SHP77 treated with DMSO at 0.1 percent for 48 hours (cell line): ENCODE measurements at places on chromosomes 1 and 21.

GRCh38 chr1:112722601-112723510, 7.7 kb upstream of the PPM1J start:
- no peak for DNase-seq

DNA sequence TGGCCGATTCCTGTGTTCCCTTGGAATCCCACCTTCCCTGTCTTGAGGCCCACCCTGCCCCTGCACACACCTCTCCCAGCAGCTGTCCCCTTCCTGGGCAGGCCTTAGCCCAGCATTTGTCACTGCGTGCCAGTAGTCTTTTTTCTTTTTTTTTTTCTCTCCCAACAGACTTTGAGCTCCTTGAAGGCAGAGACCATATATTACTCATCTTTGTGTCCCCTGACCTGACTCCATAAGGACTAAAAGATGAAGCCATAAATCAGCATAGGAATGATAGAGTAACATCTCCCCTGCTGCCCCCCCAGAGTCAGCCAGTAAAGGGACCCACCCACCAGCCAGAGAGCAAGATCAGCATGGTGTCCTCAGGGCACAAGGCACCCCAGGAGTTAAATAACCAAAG, 27.4 kb downstream of the PIGM start:
- DNase-seq = no peak

DNA sequence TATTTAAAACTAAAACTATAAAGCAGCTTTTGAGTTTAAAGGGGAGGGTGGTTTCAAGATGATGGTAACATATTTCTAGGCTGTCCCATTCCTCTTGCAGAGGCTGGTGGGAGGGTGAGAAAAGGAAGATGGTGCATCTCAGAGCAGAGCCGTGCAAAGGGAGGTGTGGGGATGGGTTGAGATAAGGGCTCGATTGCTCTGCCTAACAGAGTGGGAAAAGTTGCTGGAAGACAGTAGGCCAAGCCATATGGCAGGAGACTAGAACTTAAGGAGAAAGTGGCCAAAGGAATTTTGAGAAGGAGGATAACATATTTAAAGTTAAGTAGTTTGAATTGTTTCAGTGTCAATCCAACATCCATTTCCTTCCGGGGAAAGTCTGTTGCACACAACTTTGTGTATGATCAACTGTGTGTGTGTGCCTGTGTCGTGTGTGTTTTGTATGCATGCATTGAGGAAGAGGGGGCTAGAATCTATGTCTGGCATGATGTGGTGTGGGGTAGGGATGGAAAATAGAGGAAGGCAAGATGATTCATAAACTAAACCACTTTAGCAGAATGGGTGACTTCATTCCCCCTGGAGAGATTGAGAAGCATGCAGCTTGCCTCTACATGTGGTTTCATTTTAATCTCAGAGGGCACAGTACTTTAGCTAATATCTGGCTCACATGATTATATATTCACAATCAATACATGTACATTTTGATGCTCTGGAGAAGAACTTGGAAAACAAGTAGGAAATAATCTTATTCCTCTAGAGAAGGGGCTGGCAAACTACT, 145.0 kb upstream of the DNAH14 start:
- no peak for DNase-seq

GRCh38 chr1:31783846-31784245, 19.7 kb upstream of the ADGRB2 start:
- DNase-seq = no peak

GRCh38 chr1:26874896-26875295, 11.9 kb downstream of the SFN start:
- DNase-seq = no peak

GRCh38 chr1:26853156-26853555, 9.8 kb upstream of the SFN start:
- DNase-seq = peak; percentile 31

- no peak for DNase-seq
Measured at GRCh38 chr21:36985751-36986594, 19.5 kb upstream of the HLCS start.

DNA sequence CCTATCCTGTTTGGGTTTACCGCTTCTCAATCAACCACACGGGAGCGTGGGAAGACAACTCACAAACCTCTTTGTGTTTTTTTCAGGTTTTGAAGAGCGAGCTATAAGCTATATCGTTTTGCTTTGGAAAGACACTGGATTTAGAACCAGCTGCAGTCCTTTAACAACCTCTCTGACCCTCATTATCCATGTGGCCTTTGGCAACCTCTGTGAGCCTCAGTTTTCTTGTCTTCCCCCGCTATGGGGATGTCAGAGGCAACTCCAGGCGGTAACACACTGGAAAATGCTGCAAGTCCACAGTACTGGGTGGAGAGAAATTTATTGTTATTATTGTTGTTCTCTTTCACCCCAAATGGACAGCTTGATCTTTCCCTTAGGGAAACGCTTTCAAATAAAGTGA, 100.0 kb downstream of the ETS2 start:
- peak; percentile 66 for DNase-seq
